ENCODE measurements at places on chromosomes 2 and 18.

- DNase-seq: no peak
Measured at GRCh38 chr18:36867056-36867455, 38.1 kb downstream of the KIAA1328 start.

DNA sequence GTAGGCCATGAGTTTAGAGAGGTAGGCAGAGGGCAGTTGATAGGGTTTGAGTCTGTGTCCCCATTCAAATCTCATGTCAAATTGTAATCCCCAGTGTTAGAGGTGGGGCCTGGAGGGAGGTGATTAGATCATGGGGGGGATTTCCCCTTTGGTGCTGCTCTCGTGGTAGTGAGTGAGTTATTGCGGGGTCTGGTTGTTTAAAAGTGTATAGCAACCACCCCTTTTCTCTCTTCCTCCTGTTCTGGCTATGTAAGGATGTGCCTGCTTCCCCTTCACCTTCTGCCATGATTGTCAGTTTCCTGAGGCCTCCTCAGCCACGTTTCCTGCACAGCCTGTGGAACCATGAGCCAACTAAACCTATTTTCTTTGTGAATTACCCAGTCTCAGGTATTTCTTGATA lies 25.5 kb downstream of the MARCHF4 start:
- no peak for DNase-seq

DNA sequence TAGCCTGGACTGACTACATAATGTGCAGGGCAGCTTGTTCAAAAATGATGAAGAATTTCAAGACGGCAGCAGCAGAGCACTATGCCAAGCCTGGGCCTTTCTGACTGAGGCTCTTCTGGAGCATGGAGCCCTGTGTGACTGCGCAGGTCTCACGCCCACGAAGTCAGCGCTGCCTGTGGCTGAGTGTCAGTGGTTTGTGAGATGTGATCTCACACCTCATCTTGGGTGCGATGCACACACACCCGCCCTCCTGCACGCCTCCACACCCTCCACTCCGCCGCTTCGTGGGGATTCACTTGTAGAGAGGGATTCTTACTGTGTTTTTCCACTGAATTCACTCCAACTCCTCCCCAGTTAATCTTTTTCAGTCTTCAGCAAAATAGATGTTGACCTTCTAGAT lies 103.9 kb downstream of the VIT start:
- DNase-seq: peak; percentile 26

DNA sequence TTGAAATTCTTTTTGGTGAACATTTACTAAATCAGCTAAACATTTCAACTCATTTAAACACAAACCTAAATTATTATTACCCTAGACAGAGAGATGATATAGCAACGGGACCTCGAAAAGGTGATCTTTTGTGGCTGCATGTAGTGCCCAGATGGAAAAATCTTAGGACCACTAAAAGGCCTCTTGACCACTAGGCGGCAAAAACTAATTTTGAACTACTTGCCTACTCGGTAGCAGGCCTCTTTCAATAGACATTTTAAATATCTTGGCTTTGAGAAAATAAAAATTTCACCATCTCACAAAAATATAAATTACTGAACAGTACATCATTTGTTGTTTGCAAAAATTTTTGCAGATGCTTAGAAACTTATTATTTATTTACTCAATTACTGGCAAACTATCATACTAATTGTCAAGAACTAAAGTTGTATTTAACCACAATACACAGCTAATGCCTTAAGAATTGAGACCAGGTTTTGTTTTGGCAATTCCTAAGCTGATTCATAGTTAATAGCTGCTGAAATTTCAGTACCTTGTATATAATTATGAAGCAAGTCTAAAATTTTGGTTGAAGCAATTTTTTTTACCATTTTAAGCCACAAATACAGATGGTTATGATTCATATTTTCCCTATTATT lies 9.4 kb downstream of the COL3A1 start:
- no peak for DNase-seq

DNA sequence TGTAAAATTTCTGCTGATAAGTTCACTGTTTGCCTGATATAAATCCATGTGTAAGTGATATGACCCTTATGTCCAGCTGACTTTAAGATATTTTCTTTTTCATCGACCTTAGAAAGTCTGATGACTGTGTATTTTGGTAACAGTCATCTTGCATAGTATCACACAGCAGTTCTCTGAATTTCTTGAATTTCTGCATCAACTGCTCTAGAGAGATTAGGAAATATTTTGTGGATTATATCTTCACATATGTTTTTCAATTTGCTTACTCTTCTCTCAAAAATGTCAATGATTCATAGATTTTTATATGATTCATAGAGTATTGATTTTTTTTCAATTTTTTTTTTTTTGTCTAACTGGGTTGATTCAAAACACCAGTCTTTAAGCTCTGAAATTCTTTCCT lies 945.3 kb downstream of the TRIB2 start:
- no peak for DNase-seq

DNA sequence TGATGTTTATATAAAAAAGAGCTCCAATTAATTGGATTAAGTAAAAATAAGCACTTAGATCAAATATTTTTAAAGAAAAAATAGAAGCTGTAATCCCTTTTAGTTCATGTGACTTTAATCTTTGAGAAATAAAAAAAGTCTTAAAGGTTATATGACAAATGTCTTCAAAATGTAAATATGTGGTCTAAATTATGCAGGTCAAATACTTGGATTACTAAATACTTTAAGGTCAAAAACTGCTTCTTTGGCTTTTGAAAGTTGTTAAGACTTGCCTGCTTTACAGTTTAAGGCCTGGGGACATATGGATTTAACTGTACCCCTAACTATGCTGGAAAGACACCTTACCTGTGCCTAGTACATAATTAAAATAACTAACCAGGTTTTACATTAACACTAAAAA lies 15.5 kb upstream of the PDK1 start:
- DNase-seq: no peak

GRCh38 chr2:1728821-1729220 lies 15.5 kb downstream of the PXDN start:
- no peak for DNase-seq

GRCh38 chr18:39795350-39795749 lies 2159.7 kb upstream of the PIK3C3 start:
- no peak for DNase-seq

DNA sequence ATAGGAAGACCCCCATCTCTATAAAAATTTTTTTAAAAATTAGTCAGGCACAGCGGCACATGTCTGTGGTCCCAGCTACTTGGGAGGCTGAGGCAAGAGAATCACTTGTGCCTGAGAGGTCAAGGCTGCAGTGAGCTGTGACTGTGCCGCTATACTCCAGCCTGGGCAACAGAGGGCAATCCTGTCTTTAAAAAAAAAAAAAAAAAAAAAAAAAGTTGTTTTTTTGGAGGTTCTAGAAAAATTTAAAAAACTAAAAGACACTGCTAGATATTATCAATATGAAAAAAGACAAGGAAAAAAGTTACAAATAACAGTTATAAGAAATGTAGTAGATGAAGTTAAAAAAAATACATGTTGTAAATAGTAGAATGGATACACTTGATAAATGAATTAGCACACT lies 56.1 kb upstream of the C2orf15 start:
- no peak for DNase-seq

DNA sequence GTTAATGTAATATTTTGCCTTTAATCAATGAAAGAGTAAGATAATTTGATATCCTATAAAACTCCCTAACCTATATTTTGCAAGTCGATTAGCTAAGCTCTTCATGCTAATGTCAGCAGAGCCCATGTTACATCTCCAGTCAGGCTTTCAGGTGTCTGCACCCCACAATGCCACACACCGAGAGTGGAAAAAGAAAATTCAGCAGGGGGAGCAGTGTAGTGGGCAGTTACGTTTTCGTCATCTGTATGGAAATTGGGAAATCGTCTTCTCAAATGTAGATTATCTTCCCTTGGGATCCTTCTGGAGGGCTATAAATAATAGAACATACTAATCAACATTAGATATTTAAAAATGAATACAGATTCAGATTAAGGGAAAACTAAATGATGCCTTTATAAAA lies 66.3 kb downstream of the BCL11A start:
- no peak for DNase-seq

GRCh38 chr2:127161176-127162136 lies 54.5 kb upstream of the BIN1 start:
- DNase-seq: no peak

DNA sequence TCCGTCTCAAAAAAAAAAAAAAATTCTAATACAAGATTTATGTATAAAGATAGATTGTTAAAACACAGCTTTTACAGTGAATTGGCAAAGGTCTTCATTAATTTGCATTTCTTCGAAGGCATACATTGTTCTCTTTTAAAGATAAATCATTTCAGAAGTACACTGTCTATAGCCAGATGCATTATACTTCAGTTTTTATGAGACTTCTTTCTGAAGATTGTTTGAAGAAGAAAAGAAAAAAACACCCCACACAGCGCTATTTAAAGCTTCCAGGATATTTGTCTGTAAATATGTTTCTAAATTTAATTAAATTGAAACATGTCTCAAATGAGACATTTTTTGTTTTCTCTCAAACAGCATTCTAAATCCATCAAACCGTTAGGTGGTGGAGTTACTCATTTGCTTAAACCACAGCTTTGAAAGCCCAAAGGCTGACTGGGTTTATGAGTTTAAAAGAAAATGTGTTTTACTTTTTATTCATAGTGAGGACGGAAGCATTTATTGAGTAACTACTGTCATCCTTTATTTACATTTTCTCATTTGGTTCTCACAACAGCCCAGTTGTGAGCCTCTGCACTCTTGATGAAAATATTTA lies 42.4 kb upstream of the C1GALT1C1L start:
- DNase-seq: no peak

- no peak for DNase-seq
Measured at GRCh38 chr2:119691189-119691588, 12.2 kb downstream of the TMEM177 start.

DNA sequence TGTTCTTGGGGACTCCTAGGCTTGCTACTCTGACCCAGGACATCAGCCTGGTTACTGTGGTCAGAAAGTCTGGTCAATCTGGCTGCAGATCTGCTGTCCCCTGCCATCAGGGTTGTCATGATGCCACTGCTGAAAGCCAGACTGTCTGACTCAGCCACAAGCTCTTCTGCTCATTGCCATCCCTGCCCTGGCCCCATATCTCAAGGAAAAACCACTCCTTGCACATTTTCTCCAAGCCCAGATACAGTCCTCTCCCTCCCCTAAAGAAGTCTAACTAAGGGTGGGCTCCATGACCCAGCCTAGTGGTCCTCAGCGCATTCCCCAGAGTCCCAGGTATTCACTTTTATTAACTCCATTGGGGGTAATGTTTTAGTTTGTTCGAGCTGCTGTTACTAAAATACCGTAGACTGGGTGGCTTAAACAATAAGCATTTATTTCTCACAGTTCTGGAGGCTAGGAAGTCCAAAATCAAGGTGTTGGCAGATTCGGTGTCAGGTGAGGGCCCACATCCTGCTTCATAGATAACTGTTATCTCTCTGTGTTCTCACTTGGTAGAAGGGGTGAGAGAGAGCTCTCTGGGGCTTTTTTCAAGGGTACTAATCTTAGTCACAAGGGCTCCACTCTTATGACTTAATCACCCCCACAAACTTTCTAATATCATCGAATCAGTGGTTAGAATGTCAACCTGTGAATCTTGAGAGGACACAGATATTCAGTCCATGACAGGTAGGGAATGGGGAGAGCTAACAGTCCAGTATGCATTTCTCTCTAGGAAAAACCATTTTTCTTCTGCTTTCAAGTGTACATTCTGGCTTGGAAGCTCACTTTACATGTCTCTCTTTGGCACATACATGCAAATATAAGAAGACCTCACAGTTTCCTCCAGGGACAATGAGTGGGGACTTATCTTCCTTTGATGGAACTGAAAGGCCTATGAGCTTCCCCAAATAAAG lies 94.8 kb upstream of the CXCR4 start:
- no peak for DNase-seq

DNA sequence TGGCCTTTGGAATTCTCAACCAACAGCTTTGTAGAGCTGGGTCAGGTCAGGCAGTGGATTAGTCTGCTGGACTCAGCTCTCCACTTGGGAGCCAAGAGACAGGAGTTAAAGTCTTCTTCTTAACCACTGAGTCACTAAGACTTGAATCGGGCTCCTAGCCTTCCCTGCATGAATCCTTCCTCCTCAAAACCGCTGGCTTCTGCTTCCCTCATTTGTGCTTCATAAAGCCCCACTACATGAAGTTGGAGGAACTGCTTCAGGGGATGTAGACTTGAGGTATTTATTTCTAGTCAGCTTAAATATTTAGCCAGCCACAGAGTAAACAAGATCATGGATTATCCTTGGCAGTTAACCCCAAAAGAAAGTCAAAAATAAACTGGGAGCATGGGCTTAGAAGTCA lies 536.3 kb upstream of the TNP1 start:
- no peak for DNase-seq

DNA sequence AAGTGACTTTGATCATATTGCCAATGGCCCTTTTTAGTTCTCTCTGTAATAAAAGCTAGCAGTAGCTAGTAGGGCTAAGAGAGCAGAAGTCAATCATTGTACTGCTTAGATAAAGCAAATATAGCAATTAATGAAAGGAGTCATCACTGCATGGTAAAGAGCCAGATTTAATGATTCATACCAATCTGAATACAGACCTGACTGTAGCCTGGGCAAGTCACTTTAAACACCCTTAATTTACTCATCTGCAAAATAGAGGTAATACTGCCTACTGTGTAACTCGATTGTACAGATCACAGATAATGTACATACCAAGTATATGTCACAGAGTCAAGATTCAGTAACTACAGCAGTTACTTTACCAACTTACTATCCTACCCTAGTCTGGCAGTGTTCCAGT lies 63.6 kb downstream of the ASXL2 start:
- no peak for DNase-seq

DNA sequence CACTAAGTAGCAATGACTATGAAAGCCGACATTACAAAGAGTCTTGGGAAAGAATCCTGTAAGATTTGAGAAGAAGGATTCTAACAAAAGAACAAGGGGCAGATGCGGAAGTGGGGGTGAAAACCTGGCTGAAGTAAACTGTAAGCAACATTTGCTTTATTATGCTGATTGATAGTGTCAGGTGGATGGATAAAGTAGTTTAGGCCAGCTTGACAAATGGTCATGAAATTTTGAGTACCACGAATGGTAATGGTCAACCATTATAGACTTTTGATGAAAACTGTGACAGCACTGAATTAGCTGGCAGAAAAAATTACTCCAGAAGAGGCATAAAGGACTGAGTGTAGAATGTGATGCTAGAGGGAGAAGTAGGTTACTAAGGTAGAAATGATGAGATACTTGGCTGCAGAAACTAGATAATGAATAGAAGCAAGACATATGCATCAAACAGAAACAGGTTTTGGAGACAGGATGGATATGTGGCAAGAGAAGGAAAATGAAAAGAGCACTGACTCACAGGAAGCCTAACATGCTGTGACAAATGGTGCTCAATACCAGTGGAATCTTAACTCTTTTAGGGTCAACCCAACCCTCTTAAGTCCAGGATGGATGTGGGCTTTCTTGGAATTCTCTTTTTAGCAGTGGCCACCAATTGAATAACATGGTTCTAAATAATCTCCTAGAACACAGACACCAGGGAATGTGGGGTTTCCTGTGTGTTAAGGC lies 6.8 kb downstream of the THUMPD2 start:
- DNase-seq: no peak

GRCh38 chr2:166881177-166881576 lies 7.1 kb upstream of the XIRP2 start:
- no peak for DNase-seq

GRCh38 chr18:43563780-43564179 lies 286.5 kb upstream of the SYT4 start:
- DNase-seq: no peak
